ENCODE measurements at places on chromosomes 3 and 15. TPM values are rescaled to one million over a fixed set of nuclear protein-coding genes. Genes with fewer than 3 reads are reported as not detected.

Gene MYLK
- polyA plus RNA-seq = 0.10 TPM

Gene KLHL25
- 0.75 TPM for polyA plus RNA-seq

Gene CCDC39
- polyA plus RNA-seq = not detected

GRCh38 chr15:40062816-40063562 is 24.0 kb upstream of the SRP14 start:
- DNase-seq = no peak

- no peak for DNase-seq
These were observed 39.2 kb upstream of the DLG1 start for GRCh38 chr3:197337656-197338055.

- no peak for DNase-seq
These were observed 837.4 kb downstream of the CADM2 start for GRCh38 chr3:85796140-85796539.

DNA sequence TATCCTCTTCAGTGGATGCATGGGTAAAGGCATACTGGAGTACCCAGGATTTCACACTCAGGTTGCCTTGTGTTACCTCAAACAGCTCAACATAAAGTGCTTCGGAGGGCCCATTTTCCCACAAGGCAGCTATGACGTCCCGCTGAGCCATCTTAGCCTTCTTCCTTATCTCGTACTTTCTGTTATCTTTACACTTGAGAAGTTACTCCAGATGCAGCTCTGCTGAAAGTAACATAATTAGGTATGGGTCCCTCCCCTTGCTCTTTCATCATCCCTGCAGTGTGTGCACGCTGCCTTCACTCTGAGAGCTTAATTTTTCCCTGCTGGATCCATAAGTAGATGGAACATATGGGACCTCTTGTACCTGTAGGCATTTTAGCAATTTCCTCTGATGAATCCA is 410.3 kb downstream of the AGBL1 start:
- no peak for DNase-seq

GRCh38 chr15:83904107-83905040 is 250.5 kb downstream of the ADAMTSL3 start:
- no peak for DNase-seq

DNA sequence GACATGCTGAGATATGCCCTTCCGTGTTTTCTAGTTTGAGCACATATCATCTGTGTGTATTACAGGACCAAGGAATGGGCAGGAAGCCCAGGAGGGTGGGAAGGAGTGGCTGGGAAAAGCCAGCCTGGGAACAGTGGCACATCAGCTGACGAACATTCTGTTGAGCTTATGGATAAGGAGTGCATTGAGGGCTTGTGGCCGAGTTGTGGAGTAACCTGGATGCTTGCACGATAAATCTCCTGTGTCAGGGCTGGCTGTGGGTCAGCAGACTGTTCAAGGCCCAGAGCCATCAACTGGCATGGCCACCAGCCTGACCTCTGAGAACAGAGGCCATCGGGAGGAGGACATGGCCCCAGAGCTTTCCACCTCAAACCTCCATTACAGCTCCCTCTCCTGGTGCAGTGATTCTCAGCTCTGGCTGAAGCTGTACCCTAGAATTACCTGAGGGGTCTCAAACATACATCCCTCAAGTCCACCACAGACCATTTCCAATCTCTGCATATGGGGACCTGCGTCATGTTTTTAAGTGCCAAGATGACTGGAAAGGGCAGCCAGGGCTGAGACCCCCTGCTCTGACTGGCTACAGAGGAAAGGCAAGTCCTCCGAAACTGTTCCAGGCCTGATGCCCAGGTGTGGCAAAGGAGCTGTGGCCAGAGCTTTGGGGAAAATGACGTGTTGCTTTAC is 4.8 kb upstream of the VILL start:
- DNase-seq = no peak
